GM13976 (cell line): ENCODE measurements at places on chromosomes 11 and 22.

- DNase-seq, result no peak
These were observed 17.4 kb downstream of the CTSC start for GRCh38 chr11:88320149-88320559.

DNA sequence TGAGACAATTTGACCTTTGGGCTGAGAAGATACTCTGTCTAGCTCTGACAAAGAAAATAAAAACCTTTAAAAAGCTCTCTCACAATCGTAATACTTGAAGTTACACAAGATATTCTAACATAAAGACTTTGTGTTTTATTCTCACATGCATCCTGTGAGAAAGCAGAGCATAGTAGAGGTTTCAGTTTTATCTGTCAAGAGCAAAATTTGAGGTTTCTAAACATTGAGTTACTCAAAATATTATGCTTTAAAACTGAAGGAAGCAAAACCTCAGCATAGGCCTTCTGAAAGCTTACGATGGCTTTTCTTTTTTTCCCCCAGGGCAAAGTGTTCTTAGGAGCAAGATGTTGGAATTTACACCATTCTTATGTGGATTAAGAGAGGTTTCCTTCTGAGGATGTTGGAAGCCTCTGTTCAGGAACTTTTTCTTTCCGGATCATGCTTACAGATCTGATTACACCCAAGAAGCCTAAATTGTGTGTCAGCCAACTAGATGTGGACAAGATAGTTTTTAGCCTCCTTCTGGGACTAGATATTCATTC is 15.0 kb upstream of the OR51M1 start:
- DNase-seq, result no peak

DNA sequence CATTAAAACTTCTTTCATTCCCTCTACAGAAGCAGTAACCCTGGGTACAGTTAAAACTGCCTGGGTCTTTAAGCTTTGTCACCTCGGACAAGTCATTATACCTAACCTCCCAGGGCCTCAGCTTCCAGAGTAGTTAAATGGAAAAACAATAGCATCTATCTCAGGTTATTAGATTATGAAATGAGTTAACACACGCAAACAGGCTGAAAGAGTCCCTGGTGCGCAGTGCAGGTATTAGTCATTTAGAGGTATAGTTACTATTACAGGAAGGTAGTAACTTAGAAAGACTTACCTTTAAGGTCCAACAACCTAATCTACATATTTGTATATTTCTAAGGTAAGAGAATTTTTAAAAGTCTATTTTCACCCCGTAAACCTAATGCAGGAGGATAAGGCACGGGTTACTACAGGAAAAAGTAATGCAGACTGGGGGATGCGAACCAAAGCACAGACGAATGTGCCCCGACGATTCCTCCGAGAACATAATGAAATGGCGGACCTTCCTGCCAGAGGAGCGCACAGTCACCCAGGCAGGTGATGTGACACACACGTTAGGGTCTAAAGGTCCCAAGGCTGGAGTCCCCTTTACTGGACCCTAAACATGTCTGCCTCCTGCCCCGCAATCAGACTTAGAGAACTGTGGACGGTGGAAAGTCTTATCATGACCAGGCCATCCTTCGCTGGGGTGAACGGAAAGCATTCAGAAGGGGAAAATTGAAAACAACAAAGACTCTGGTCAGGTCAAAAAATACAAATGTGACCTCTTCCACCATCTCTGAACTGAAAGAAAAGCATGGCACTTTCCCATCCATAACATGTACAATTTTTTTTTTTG is 1.3 kb downstream of the NAP1L4 start:
- DNase-seq, result peak; percentile 20

- peak; percentile 95 for DNase-seq
These were observed at the start of gene ARL2 for GRCh38 chr11:65013888-65014725. Gene ARL2, plus strand, starts transcription at chr11:65014160. Its CDS starts 48 bp downstream, at chr11:65014208.

DNA sequence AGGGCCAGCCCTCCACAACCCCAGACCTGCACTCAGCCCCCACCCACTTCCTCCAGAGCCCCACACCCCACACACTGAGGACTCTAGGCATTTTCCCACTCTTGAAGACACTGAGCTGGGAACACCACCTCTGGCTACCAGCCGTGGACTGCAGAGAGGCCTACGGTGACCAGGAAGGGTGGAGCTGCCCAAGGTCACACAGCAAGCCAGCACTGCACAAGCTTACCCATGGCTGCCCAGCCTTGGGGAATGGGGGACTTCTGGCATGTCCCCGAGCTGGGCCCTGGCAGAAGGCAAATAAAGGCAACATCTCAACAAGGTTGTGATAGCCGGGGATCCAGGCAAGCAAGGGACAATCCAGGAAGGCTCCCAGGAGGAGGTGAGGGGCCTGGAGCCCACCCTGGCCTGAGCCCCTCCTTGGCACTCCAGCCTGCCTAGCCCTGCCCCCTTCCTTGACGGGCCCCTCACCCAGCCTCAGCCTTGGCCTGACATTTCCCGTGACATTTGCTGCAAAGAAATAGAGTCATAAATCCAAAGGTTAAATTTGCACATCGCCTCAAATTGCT is 5.5 kb downstream of the RTN4R start:
- no peak for DNase-seq

DNA sequence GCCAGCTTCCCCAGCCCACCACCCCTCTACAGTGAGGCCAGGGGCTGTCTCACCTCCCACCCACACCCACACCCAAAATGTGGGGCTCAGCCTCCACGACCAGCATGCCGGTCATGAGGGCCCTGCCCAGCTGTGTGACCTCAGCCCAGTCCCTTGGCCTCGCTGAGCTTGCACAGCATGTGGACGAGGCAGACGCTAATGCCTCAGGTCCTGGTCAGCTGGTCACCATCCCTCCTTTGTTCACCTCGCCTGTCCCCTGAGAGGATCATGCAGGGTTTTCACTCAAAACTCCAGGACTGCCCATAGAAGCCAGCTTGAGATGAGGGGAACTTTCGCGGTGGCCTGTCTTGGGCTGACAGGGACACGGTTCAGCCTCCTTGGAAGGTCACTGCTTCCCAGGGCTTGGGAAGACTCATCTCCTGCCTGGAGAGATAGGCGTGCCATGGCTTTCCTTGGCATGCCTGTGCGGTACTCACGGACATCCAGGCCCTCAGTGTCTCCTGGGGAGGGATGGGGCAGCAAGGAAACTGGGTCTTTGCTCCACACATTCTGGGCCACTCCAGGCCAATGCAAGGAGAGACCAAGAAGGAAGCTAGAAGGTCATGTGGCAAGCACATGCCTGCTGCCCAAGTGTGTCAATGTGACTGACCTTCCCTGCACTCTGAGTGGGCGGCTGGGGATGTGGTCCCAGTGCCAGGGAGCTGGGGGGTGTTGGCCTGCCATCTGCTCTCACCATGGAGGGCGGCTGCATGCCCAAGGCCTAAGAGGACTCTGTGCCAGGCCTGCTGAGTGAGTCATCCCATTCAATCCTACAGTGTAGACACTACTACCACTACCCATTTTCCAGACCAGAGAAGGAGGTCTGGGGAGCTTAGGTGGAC is 3.2 kb upstream of the RTN4R start:
- no peak for DNase-seq

DNA sequence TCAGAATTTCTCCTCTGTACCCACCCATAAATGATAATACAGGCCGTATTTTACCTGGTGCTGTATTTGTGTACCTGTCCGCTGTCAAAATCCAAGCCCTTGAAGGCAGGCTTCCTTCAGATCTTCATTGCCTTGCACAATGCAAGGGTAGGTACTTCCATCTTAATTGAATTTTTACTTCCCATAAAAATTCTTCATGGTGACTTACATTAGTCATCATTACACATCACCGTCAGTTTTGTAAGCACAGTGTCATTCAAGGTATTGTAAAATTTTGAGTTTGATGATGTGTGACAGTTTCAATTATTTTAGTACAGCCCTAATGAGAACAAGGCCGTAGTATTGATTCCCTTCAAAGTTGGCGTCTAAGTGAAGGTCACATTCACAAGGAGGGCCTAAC is 770 bp upstream of the TSG101 start:
- DNase-seq, result no peak

DNA sequence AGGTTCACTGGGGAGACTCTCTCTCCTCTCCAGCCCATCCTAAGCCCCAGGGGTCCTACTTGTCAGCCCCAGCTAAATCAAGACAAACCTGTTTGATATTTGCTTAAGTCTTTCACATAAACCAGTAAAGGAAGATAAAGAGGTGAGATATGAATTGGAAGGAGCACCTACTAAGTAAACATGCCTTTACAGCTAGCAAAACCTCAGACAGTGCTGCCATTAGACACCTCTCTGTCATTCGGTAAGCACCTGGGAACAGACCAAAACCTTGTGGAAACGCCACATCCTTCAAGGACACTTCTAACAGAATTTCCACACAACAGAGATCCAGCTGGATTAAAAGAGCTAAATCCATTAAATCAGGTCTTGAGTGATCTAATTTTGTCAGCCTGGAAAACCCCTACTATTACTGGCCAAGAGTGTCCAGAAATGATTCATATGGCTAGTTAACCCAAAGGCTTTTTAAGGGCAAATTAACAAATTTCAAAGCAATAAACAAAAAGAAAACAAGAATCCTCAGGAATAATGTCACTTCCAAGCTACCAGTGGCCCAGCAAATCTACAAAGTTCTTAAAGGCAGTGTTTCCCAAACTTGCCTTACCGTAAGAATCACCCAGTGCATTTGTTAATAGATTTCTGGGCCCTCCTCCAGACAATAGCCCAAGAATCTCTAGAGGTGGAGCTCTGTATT is 2.4 kb downstream of the VPS37C start:
- no peak for DNase-seq

GRCh38 chr11:77630157-77630710 is 7.4 kb downstream of the CLNS1A start:
- DNase-seq, result no peak

- DNase-seq, result peak; percentile 73
These were observed 15.9 kb upstream of the GRAMD4 start for GRCh38 chr22:46604306-46604690.

GRCh38 chr11:6667733-6668374 is 12.2 kb upstream of the DCHS1 start:
- no peak for DNase-seq

GRCh38 chr11:43952401-43953342 is 10.2 kb downstream of the C11orf96 start:
- no peak for DNase-seq

DNA sequence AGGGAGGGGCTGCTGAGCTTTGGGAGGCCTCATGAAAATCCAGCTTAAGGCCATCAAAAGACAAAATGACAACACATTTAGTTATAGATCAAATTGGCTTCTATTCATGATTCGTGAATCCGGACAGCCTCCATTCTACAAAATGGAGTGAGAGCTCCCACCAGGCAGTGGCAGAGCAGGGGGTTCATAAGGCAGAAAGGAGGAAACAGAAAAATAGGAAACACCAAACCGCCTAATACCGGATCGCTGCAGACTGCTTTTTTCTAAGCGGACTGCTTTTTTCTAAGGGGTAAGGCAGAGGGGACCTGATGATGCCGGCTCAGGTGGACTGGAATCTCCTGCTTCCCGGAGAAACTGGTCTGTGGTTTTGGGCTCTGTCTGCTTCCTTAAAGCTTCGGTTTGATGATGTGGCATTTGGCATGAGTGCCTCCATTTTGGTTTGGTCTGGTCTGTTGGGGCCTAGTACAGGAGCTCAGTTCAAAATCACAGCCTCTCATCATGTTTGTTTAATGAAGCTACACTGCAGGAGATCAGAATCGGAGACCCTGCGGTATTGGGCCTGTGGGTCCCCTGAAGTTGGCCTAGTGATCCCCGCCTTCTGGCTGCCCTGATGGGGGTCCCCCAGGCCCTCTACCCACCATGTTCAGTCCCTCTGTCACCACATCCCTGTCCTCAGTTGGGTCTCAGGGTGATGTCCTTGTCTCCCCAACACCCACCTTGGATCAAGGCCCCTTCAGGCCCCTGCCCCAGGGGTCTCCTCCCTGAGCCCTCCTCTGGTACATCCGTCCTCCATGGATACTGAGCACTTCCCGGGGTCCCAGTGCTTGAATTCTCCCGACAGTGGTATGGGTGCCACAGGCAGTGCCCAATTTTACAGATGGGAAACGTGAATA is 1.2 kb downstream of the ALDH3B1 start:
- no peak for DNase-seq

DNA sequence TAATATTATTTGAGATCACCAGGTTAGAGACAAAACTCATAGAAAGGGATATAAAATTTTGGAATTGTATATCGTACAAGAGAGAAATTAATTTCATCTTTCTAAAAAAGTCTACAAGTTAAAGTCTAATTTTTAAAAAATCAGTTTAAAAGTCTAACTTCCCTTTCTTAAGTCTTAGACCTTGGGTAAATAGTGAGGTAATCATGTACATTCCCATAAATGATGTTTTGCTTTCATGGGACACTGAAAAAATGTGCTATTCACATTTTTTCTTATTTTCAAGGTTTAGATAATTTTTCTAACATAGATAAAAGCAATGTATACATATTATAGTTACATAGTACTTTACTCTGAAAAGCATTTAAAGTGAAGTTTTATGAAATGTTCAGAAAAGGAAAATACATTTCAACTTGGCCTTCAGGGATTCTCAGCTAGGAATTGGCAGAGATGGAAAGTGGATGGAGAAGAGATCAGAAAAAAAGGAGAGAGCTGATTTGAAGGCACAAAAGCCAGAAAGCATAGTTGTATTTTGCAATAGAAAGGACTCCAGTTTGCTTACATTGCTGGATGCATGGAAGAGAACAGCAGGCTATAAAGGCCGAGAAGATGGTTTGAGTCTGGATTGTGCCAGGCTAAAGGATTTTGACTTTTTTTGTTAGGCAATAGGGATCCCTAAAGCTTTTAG is 194.0 kb downstream of the CASP12 start:
- no peak for DNase-seq

GRCh38 chr22:37633089-37633624 is 6.3 kb upstream of the SH3BP1 start:
- DNase-seq, result peak; percentile 93

DNA sequence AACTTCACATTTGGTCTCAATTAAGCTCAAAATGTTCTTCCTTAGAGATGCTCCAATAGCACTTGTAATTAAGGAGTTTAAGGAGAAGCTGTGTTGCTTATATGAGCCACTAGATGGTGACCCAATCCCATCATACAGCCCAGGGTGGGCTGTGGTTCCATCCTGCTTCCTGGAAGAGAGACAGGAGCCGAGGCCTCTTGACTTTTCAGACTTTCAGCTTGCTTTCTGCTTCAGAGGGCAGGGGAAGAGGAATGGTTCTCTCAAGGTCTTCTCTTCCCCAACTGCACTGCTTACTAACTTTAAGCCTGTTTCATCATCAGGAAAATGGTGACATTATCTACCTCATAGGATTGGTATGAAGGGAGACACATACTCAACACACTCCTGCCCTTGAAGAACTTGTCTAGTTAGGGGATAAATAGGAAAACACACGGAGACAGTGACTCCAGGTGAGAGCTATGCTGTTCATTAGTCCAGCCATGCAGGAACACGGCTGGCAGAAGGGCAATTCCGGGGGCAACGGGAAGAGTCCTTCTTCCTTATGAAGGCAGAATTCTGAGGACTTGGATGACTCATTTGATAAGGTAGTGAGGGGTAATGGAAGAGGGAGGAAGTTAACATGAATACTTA is 20.1 kb downstream of the TMEM218 start:
- DNase-seq, result peak; percentile 59

- peak; percentile 60 for DNase-seq
These were observed 3.0 kb downstream of the RHOG start for GRCh38 chr11:3837793-3838192.

DNA sequence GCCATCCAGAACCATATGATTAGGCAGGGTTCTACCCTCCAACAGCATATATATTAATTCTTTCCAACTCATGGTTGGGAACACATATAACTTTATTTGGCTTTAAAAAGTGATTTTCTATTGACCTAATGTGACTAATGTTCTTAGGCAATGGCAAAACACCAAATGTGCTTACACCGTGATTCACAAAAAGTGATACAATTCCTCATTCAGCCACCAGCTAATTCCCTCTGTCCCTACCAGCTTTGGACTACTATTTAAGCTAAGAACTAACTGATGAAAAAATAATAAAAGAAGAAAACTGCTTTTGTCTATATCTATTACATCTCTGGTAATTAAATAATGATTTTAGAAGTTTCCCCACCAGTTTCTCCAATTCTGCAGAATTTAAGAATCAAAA is 4.7 kb downstream of the CTSC start:
- DNase-seq, result no peak
